ENCODE measurements at places on chromosomes 7 and 10.

DNA sequence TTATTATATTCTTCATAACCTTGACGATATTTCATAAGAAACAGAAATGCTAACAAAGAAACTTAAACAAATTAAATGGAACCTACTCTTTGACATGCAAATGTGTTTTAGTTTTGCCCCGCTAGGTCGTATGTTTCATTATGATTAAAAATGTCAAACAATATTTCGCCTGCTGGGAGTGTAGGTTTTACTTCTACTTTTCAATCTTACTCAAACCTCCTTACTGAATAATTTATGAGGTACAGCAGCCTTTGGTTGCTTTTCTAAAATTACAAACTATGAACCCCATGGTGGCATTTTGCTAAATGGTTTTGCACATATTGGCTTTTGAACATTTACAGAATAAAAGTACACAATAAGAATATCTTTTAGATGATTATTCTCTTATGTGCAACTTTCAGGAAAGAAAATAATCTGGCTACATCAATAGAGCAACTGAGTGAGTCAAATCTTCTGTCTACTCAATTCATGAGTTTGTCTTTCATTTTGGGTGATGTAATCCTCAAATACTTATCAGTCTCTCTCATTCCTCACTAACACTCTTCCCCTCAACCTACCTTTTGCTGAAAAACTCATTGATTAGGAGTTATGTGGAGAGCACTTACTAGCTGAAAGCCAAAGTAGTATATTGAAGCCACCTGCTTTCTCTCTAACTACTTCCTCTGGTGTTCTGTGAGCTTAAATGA lies 1226.4 kb downstream of the XPNPEP1 start:
- DNase-seq, result no peak

DNA sequence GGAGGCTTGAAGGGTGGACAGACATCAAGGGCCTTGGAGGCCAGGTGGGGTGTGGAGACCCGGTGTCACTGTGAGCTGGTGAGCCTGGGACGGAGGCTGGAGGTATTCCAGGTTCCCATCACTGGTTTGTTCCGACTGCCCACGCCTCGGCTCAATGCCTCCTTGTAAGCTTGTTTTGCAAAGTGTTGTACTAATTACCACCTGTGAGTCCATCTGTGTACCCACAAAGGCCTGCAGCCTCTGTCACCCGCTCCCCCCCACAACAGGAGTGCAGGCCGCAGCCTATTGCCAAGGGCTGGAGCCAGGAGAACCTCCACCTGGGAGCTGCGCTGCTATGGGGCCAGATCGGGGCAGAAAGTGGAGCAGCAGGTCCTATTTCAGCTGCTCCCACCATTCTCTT lies 521.8 kb upstream of the DPP6 start:
- no peak for DNase-seq

GRCh38 chr7:131800008-131800407 lies 243.6 kb upstream of the PODXL start:
- DNase-seq, result no peak

GRCh38 chr7:74343281-74344131 lies 54.3 kb downstream of the CLIP2 start:
- peak; percentile 73 for DNase-seq

DNA sequence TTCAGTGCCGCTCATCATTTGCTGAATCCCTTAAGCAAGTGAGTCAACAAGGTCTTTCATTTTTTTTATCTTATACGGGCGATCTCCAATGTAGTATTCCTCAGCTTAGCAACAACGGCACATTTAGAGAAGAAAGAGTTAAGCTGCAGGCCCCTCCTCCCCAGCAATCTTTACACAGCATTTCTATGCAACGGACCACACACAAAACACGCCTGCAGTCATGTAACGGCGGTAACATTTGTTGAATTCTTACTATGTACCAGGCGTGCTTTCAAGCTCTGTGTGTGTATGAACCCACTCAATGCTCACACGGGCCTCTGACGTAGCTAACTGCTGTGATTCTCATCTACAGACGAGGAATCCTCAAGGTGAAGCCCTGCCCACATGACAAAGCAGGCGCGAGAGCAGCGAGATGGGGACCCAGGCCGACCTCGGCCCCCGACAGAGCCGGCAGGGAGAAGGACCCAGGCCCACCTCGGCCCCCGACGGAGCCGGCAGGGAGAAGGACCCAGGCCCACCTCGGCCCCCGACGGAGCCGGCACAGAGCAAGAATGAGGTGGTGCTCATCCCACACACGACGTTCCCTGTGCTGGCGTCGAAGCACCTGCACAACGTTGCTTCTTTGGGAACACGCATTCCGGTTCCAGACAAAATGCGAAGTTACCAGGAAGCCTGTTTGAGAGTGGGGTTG lies 240.7 kb downstream of the ZMYND11 start:
- no peak for DNase-seq

- DNase-seq, result no peak
These were observed 16.1 kb downstream of the GPR146 start for GRCh38 chr7:1060315-1061072.

GRCh38 chr10:48695636-48696534 lies 11.2 kb downstream of the WDFY4 start:
- no peak for DNase-seq

GRCh38 chr10:98528166-98528804 lies 81.5 kb upstream of the HPS1 start:
- peak; percentile 9 for DNase-seq

GRCh38 chr7:48114115-48114514 lies 25.1 kb downstream of the UPP1 start:
- no peak for DNase-seq

GRCh38 chr10:125783408-125783807 lies 7.8 kb upstream of the MMP21 start:
- no peak for DNase-seq

GRCh38 chr7:65731562-65732035 lies 141.3 kb upstream of the VKORC1L1 start:
- no peak for DNase-seq
